ENCODE measurements at places on chromosomes 7 and 10.

GRCh38 chr7:151839451-151839921 lies 37.4 kb downstream of the PRKAG2 start:
- DNase-seq = no peak

GRCh38 chr7:34158368-34159153 lies 253.2 kb downstream of the BMPER start:
- no peak for DNase-seq

GRCh38 chr10:27986821-27987220 lies 12.1 kb downstream of the ODAD2 start:
- DNase-seq = no peak

GRCh38 chr10:48714088-48714487 lies 29.4 kb downstream of the WDFY4 start:
- no peak for DNase-seq

DNA sequence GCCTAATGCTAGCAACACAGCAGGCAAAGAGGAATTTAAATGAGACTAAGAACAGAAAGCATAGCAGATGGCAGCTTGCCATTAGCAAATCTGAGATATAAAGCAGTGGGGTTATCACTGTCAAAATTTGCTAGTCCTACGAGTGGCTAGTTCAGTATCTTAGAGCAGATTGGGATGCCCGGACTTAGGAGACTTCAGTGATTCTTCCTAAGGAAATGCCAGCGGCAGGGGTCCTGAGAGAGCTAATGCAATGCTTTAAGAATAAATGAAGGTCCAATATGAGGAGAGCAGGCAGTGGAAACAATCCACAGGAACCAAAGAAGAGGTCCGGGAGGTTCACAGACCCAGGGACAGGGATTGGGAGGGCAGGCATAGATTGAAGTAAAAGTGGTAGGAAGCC lies 169.3 kb upstream of the NPSR1 start:
- peak; percentile 15 for DNase-seq

DNA sequence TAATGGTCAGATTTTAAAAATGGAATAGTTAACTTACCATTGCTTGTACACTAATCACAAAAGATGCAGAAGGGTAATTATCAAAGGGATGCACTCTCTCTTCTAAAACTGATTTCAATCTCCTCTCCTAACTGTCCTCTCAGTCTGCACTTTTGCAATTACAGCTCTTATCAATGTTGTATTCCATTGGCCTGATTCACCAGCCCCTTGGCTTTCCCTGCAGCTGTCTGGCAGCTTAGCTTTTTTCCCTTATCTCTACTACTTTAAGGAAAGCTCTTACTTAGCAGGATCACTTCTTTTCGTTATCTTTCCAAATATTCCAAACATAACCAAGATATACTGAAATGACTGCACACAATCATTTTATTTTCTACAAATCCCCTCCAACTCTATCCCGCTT lies 448.8 kb downstream of the GRM8 start:
- DNase-seq = no peak

- DNase-seq = no peak
These were observed 14.8 kb downstream of the TPK1 start for GRCh38 chr7:144821067-144821466.

DNA sequence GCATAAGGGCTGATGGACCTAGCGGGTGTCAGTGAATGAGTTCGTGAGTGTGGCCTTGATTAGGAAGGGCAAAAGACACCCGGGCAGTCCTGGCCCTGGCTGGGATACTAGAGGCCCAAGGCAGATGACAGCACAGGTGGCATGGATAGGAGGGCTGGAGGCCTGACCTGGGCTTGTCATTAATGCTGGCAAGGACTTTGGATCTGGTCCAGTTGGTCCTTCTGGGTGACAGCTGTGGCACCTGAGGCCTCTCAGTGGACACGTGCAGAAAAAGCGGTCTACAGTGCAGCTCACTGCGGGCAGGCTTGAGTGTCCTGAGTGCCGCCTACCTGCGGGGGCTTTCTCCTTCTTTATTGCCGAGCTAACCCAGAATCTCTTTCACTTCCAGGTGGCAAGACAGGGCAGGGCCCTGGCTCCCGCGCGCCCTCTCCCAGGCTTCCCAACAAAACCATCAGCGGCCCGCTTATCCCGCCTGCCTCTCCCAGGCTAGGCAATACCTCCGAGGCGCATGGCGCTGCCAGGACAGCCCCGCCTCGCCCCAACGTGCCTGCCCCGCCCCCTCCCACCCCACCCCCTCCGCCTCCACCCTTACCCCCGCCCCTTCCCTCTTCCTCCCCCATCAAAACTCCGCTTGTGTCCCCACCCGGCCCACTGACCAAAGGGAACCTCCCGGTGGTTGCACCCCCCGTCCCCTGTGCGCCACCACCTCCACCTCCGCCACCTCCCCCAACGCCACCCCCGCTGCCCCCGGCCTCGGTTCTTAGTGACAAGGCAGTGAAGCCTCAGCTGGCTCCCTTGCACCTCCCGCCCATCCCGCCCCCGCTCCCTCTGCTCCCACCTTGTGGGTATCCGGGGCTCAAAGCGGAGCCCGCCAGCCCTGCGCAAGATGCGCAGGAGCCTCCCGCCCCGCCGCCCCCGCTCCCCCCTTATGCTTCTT lies 77.4 kb downstream of the WIPF3 start:
- DNase-seq = no peak

DNA sequence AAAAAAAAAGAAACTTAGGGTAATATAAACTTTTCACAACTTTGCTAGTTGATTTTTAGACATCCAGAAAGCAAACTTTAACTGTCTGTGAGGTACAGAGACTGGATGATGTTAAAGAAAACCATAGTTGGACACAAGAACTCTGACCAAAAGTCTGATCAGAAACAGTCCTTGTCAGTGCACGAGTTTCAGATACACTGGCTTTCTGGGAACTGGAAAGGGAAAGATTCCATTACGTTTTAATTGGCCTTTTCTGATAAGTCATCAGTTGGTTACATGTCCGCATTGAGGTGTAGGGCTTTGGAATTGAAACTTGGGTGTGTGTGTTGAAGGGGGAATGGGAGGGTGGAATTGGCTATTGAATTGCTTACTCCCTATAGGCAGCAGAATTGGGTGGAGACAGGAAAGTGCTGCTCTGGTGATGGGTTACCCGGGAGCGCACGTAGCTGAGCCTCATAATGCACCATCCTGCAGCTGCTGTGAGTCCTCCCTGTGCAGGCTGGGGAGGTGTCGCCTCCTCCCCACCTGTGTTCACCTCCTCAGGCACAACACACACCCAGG lies 59.9 kb downstream of the DAGLB start:
- no peak for DNase-seq

- no peak for DNase-seq
These were observed 106.5 kb upstream of the RAB11FIP2 start for GRCh38 chr10:118153287-118153686.

DNA sequence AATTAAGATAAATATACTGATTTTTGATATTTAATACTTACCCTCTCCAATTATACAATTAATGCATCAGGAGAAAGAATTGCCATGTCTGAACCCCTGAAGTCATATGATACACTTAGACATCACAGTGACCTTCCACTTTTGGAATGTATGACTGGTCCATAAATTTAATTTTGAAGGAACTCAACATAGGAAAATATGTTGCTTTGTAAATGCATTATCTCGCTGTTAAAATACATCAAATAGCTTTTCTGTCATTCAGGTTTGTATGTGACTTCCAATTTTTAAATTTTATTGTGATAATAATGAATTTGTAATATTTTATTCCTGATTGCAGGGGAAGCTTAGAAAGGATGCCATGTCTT lies 631.9 kb upstream of the ANKRD30A start:
- no peak for DNase-seq

DNA sequence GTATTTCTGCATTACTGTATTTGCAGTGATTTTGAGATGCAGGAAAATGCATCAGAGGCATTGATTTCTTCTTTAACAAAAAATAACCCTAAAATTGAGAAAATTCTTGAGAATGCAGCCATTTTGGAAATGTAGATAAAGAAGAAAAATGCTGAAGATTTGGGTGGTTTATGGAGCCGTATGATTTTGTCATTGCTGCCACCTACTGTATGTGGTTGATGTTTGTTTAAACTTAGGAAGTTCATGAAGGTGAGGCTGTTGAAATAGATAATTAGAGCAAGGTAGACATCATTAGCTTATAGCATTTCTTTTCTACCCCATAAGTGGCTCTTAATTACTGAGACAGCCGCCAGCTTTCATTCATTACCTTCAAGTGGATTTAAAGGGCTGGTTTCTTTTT lies 92.1 kb upstream of the SAMD8 start:
- peak; percentile 48 for DNase-seq

DNA sequence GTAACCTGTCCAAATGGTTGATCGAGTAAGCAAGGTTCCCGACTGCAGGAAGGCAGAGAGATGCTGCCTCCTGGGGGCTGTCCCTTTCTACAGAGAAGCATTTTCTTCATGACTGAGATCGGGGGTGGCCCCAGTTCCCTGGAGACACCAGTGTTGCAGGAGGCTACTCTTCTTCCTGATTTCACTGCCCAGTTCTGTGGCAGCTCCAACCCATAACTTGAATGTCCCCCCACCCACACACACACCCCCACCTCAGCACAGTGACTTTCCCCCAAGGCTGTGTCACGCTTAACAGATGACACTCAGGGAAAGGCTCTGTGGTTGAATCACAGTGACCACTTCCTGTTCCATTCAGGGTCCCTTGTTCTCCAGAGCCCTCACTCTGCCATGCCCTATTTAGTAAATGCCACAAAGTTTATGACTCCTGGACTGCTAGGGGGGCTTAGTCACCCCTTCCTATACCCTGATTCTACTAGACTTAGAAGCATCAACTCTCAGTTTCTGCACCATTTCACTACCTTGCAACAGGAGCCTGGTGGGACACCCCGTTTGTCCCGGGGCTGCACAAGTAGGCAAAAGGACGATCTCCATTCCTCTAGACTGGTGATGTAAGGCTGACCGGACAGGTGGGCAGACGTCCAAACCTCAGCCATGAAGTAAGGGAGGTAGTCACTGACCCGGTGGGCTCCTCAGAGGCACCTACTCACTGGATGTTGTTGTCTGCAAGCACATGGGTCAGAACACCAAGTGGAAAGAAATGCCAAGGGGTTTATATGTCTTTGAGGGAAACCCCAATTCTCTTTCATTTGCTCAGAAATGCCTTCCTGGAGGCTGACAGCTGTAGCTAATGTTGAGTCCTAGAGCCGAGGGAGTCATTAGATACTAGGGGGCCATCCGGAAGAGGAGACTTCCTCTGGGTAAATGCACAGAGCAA lies 31.3 kb upstream of the SMC3 start:
- no peak for DNase-seq

- no peak for DNase-seq
These were observed 259.7 kb upstream of the PITRM1 start for GRCh38 chr10:3432081-3432825.

GRCh38 chr7:73919694-73920375 lies 58.9 kb downstream of the TMEM270 start:
- DNase-seq = no peak
